ENCODE measurements at places on chromosomes 4 and X.

GRCh38 chrX:104098151-104098808 is 14.0 kb upstream of the ZCCHC18 start:
- peak; percentile 42 for DNase-seq

DNA sequence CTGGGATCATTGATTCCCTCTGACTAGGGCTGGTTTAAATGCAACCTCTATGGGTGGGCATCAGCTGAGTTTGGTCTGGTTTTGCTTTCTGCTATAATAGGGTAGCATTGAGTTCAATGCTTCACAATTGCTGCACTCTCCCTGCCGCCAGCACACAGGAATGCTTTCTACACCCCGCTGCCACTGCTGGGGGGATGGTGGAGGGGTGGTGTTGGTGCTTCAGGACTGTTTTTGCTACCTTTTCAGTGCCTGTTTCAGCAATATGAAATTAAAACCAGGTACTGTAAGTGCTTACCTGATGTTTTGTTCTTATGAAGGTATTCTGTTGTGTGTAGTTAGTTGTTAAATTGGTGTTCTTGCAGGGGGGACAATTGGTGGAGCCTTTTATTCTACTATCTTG is 67.7 kb downstream of the GNL3L start:
- no peak for DNase-seq

DNA sequence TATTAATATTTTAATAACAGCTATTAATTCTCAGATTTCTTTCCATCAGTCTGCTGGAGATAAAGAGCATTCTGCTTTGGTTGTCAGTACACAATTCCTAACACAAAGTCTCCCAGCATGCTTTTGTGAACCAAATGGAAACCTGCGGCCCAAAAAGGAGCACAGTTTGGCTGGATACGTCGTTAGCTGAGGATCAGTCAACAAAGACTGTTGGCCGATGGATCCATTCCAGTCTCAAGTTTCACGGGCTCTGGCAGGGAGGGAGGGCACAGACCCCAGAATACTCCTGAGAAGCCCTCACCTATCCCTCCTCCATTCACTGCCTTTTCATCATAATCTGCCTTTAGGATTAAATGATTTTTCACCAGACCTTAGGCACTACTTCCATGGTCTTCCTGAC is 26.3 kb upstream of the PRSS48 start:
- DNase-seq: no peak

DNA sequence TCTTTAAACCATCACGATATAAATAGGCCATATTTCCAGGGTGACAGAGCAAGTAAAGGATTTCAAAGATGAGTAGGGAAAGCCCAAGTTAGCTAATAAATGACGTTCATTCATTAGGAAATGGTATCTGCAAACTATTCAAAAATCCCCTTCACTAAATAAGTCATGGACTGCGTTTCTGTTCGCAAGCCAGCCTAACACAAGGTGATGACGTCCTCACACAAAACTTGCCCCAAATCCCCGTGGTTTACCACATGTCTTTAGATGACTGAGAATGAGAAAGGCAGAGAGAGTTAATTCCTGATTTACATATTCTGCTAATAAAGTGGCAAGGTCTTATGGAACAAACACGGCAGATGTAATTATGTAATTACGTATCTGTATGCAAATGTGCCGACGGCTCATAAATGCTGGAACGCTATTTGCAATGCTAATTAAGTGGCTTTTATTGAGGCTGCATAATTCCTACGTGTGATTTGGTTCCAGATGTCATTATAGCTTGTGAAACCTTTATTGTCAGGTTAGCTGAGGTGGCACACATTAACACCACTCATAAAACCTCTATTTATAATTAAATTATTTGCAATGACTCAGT is 437.7 kb upstream of the FRG1 start:
- no peak for DNase-seq

- no peak for DNase-seq
Measured at GRCh38 chr4:36043241-36043640, 201.1 kb downstream of the ARAP2 start.

GRCh38 chr4:39698424-39699009 is 581 bp downstream of the UBE2K start:
- no peak for DNase-seq

- DNase-seq: no peak
Measured at GRCh38 chr4:38529189-38530115, 134.5 kb upstream of the KLF3 start.

DNA sequence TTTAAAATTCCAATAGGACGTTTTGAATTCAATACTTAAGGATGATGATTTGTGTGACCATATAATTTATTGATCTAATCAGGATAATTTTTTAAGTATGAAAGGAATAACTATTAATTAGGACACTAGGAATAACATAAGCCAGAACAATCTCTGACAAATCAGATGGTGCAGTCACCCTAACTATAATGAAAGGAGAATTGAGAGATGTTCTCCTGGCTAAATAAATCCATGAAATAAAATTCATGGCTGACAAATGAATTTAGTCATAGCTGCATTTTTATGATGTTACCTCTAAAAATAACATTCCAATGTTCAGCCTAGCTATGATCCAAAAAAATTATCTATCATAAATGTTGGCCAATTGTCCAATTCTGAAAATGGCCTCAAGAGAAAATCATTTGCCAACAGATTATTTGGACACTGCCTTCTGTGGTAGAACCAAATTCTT is 190.6 kb upstream of the NEIL3 start:
- peak; percentile 33 for DNase-seq

- no peak for DNase-seq
Measured at GRCh38 chr4:31291238-31291637, 571.1 kb downstream of the PCDH7 start.

DNA sequence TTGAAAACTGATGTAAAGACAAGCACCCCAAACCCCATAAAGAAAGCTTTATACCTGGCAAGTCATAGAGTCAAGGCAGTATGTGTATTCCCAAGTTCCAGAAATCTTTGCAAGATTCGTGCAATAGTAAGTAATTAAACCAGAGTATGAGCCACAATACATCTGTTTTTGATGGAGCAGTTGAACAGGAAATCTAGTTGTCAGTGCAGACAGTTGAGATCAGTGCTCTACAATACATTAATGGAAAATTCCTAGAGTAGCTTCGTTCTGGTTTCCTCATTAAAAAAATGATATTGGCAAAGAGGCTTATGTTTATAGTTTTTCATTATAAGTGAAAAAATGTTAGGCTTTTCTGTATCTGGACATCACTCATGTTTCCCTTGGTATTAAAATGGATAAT is 575.3 kb downstream of the TRIML1 start:
- DNase-seq: peak; percentile 23

DNA sequence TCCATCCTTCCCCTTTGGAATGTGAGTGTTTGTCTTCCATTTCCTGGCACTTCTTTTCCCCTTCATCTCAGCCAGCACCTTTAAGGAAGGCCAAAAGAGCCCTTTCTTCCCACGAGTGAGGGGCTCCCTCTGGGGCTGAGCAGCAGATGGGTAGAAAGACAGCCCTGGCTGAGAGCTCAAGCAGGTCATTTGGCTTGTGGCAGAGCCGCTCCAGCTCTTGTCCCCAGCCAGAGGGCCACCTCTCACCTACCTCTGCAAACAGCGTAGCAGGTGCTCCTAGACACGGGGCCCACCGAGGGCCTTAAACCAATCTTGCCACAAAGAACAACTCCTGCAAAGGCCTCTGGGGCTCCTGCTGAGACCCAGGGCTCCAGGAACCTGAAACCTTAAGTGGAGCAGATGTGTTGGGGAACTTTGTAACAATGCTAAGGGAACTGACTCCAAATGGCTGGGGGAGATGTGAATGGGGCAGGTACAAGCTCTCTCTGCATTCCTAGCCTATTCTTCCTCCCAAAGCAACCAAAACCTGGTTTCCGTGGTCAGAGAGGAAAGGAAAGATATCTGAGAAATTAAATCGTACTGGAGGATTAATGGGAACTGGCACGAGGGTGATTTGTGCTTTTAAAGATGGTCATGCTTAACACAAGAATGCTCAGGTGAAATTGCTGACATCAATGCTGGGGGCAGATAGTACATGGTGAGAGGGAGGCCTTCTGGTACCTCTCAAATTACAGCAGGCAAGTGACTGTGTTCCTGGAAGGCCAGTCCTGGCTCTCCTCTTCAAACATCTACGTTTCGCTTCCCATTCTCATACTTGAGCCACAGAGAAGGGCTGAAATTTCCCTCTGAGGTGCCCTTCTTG is 27.0 kb downstream of the TFDP3 start:
- DNase-seq: no peak

GRCh38 chrX:133005616-133006015 is 47.2 kb upstream of the HS6ST2 start:
- DNase-seq: no peak

DNA sequence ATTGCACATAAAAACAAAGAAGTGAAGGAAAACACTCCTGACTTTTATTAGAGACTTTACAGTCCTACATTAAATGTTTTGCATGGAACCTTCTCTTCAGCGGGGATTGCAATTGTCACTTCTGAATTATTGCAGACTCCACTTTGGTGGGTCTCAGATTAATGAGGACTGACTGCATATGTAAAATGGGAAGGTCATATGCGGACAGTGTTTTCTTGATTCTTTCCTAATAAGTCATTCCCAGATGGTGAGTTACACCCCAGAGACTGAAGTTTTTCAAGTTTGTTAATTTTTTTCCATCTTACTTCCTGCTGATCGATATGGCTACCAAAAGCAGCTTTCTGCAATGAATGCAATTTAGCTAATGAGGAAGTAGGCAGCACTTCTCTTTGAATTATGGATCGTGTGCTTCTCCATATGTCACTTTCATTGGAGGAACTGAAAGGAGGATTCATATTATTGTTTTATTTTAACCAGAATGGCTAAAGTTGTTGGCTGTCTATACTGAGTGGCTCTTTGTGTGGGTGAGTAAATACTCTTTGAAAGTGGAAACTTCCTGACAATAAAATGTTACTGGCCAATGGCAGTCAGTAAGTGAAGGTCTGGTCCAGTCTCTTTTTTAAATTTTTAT is 119.3 kb upstream of the CLNK start:
- no peak for DNase-seq

GRCh38 chr4:109434007-109434971 is 674 bp downstream of the SEC24B start:
- DNase-seq: no peak

DNA sequence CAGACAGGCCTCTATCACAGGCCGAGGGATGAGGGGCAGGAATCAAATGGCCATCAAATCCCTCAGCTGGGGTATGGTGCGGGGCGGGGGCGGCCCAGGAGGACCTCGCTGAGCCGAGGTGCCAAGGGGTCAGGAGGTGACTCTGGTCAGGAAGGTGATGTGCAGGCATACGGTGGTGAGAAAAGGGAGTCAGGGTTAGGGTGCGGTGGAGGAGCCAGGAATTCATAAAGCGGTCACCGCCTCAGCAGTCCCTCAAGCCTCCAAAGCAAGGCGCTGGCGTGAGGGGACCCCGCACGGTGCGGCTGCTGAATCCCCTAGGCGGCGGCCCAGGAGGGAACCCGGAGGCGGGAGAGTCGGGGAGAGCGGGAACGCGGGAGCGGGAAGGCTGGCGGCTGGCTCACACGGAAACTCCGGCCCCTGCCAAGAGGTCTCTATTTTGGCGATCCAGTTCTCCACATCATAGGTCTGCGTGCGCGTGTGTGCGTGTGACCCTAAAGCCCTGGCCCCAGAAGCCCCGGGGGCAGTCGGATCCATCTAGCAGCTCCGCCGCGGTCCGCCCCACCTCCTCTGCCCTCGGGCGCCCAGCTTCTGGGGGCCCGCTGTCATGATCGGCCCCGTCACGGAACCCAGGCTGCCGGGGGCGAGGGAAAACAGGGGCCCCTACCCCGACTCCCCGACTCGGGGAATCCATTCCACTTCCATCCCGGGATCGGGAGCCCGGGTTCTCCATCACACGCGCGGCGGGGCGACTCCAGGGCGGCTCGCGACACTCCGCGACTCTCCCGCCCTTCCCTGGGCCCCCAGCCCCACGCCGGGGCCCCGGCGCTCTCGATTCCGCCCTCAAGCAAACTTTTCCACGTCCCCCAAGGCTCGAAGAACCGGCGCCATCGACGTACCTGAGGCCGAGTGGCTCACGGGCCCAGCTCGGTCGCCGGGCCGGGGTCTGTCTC is 593 bp downstream of the ELF4 start:
- DNase-seq: no peak

- no peak for DNase-seq
Measured at GRCh38 chr4:105837037-105837436, 58.2 kb upstream of the NPNT start.

DNA sequence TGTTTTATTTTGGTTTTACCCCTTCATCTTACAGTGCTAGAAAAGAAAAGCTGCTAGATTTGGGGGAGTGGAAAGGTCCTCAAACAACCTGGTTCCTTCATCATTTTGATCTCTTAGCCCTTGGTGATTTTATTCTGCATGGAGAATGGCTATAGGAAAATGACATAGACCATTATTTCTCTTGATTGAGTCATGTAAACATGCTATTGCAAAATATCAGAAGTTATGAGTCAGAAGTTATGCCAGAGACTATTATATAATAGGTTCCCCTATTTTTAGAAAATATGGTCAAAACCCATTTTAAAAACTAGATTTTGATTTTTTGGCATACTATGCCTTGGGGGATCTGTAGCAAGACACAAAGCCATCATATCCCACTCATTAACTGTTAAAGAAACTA is 83.7 kb upstream of the FAM9C start:
- no peak for DNase-seq

DNA sequence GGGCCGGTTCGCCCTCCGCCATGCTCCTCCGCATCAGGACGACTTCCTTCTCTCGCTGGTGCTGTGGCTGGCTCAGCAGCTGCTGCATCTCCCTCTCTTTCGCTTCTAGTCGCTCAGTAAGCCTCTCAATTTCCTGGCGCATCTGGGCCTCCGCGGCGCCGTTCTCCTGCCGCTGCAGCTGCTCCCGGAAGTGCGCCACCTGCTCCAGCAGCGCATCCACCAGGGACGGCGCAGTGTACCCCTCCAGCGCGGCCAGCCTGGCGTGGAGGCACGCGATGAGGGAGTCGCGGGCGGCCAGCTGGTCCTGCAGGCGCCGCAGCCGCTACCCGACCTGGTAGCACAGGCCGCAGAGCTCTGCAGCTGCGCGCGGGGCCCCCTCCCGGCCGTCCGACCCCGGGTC is 97.4 kb upstream of the MED14 start:
- DNase-seq: no peak

- DNase-seq: no peak
Measured at GRCh38 chr4:141006242-141006802, 126.9 kb downstream of the RNF150 start.

- DNase-seq: no peak
Measured at GRCh38 chr4:181757098-181757497, 486.1 kb upstream of the TENM3 start.
